ENCODE measurements at places on chromosomes 6 and 20.
A peak's percentile ranks its signal among the peaks of the same experiment; 100 is the strongest.

DNA sequence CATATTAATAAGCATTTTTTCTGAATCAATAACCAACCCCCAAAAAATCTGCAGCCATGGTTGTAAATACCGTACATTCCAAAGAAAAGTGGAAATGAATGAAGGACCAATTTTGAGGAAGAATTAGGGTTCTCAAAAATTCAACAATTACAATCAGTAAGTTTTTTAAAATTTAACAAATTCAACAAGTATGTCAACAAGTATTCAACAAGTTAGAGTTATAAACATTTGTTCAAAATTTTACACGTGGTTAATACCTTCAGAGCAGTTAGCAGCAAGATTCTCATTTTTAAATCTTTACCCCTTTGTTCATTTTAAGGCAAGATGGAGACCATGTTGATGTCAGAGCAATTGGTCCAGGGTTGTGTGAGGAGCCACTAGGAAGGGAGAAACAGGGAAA lies 27.6 kb upstream of the ANKEF1 start:
- no peak for DNase-seq

GRCh38 chr6:157956171-157956730 lies 25.4 kb upstream of the SYNJ2 start:
- DNase-seq: no peak

DNA sequence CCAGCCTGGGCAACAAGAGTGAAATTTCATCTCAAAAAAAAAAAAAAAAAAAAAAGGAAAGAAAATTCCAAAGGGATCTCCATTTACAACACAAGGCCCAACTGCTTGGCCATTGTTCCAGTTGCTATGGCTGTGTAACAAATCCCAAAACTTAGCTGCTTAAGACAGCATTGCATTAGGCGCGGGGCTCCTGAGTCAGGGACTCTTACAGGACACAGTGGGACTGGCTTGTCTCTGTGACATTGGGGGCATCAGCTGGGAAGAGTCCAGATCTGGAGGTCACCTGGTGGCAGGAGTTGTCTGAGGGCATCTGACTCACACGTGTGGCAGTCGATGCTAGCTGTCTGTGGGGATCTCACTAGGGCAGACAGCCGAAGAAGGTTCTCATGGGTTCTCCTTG lies 35.6 kb downstream of the TTLL9 start:
- no peak for DNase-seq

DNA sequence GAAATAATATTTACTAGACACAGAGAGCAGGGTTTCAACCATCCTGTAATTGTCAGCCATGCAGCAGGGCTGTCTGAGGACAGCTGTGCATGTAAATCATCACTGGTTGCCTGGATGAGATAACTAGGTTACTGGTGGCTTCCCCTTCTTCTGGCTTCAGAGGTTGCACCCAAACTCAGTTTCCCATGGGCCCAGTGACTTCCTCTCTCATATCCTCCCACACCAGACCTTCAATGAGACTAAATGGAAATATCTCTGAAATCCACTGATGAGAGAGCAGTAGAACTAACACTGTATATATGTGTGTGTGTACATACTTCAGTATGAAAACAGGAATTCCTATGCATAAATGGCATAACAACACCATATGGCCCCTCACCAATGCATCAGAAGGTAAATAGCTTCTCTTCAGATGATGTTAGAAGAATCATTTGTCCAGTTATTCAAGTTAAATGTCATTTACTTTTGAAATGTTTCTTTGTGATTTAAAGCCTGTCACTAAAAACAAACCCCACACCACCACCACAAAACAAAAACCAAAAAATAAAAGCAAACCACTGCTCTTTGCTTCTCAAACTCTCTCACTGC lies 51.0 kb upstream of the IL20RA start:
- peak; percentile 22 for DNase-seq

DNA sequence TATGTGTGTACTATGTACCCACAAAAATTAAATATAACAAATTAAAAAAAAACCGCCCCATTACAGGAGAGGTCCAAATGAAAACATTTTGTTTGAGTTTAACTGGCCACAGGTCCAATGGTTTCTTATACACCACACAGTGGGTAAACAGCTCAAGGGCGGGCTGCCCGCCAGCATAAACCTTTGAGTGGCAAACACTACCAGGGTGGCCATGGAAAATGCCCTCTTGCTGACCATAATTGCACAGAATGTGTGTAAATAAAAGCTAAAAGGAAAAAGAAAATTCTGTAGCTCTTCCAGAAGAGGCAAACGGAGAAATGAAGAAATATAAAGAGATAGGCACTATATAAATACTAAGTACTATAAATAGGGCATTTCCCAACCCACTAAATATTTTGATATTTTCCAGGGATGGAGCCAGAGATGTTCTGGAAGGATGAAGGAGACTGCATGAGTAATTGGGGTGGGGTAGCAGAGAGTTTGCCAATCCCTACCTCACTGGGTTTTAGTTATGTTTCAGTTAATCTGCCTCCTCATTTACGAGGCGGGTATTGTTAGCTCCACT lies 1.1 kb upstream of the CDC5L start:
- no peak for DNase-seq

DNA sequence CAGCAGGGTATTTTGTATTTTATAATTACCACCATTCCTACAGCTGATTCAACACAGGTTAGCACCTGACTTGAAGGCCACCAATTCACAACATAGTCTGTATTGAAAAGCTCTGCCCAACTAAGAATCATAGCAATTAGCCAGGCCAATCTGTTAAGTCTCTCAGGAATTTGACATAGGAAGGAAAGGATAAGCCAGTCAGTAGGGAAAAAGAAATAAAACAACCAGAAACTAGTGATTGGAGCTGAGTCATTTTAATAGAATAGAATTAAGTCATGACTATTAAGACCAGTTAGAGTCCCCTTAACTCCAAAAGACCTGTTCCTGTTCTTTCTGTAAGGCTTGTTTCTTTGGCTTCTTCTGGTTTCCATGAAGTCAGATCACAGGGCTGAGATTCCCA lies 8.1 kb downstream of the RANBP9 start:
- no peak for DNase-seq

- DNase-seq: no peak
Measured at GRCh38 chr6:33144373-33144772, 47.9 kb downstream of the COL11A2 start.

DNA sequence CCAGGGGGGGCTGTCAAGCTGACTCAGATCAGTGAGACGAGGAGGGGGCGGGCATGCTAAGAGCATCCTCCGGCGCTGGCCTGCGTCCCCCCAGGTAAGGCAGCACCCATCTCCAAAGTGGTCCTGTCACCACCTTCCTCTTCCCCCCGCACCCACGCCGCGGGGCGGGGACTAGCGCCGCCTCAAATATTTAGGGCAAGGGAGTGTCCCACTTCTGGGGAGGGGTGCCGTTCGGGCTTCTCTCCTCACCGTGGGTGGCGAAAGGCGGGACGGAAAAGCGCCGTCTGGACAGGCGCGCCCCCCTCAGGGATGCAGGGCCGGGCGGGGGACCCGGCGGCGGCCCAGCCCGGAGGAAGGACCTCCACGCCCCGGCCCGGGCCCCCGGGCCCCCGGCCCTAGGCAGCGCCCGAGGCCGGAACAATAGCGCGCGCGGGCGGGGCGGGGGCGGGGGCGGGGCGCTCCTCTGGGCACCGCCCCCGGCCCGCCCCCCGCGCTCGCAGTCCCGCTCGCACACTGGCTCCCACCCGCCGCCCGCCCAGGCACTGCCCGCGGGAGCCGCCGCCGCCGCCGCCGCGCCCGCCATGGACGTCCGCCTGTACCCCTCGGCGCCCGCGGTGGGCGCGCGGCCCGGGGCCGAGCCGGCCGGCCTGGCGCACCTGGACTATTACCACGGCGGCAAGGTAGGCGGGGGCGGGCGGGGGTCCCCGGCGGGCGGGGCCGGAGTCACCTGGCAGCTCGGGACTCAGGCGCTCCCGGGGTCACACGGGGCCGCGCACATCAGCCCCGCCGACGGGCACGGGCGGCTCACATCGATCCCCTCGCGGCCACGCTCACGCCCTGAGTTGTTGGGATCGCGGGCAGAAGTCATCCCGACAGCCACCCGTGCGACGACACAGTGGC lies at the start of gene TOX2:
Gene TOX2 (plus strand): TSS at position 542 of the 900 bp plus-strand sequence. CDS start 40 bp downstream, at position 582.
- DNase-seq: peak; percentile 63

DNA sequence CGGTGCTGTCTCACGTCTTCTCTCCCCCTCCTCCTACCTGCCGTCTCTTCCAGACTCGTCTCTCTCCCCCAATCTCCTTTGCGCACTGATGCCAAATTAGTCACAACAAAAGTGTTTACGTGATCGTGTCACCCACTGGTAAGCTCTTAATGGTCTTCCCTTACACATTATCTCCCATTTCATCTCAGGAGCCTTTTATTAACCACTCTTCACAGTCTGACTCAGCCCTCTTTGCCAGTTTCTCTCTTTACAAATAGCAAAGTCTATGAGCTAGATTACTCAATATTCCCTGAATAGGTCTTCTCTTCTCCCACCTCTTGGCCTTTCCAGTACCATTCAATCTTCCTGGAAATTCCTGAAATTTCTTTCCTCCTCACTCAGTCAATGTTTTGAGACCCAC lies 247.0 kb downstream of the ESR1 start:
- no peak for DNase-seq

DNA sequence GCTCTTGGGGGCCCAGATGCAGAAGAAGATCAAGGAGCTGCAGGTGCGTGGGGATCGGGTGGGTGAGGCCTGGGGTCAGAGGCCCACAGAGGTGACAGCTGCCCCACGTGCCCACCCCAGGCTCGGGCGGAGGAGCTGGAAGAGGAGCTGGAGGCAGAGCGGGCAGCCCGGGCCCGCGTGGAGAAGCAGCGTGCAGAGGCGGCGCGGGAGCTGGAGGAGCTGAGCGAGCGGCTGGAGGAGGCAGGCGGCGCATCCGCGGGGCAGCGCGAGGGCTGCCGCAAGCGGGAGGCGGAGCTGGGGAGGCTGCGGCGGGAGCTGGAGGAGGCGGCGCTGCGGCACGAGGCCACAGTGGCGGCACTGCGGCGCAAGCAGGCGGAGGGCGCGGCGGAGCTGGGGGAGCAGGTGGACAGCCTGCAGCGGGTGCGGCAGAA lies 41.5 kb downstream of the MYH7B start:
- DNase-seq: peak; percentile 50

GRCh38 chr6:34044945-34045595 lies 100.8 kb downstream of the GRM4 start:
- DNase-seq: peak; percentile 26

DNA sequence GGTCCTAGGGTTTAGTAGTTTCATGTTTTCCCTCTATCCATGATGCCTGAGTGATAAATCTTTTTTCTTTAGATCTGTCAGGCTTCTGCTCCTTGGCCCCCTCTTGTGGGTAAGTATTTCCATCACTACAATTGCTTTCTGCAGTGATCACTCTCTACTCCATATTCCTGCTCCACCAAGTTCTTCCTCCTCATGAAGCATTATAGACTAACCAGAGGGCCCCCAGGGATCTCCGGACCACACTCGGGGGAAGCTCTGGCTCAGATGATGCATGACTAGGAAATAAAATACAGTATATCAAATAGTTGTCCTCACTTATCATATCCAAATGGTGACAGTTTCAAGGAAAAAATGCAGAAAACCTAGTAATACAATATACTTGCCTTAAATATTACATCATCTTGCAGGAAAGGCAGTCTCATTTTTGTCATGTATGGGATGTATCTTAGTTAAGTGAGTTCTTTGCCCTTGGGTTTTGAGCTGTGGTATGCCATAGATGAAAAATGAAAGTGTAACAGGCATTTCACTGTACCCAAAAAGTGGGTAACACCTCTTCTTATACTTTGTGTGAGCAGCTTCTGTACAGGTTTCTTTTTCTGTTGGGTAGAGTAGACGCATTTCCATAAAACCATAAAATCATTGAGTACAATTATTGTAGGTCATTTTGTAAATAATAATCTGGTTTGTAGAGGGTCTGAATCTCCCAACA lies 200.9 kb upstream of the EYA4 start:
- DNase-seq: no peak

DNA sequence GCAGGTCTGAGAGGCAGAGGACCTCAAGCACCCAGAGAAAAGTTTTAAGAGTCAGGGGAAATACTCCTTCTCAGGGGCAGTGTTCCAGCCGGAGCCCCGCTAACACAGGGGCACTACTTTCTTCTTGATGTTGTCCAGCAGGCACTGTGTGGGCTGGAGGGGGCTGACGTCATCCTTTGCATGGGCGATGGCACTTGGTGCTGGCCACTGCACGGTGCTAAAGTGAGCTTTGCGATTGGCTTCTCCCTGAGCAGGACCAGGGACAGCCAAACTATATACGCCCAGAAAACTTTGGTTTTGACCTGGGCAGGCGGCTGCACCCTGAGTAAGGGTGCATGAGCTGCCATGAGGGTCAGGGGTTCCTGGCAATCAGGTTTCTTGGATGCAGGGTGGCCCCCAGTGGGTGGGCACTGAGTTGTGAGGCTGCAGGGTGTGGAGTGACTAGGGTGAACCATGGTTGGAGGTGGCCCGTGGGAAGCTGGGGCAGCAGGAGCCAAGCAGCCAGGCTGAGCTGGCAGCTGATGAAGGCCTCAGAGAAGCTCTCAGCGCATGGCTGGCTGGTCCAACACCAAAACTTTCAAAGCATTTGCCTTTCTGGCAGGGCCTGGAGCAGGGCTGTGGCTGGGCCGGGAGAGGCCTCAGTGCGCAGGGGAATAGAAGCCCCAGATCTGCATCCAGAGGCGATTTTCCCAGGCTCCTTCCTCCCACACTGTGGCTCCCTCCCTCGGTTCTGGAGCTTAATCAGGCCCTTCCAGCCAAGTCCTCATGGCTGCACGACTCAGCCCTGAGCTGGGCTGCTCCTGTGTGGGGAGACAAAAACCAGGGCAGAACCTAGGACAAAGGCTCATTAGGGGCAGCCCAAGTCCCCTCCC lies 18.3 kb downstream of the MRPS18A start:
- DNase-seq: no peak

- DNase-seq: no peak
Measured at GRCh38 chr6:2646346-2646745, 104.4 kb downstream of the MYLK4 start.

DNA sequence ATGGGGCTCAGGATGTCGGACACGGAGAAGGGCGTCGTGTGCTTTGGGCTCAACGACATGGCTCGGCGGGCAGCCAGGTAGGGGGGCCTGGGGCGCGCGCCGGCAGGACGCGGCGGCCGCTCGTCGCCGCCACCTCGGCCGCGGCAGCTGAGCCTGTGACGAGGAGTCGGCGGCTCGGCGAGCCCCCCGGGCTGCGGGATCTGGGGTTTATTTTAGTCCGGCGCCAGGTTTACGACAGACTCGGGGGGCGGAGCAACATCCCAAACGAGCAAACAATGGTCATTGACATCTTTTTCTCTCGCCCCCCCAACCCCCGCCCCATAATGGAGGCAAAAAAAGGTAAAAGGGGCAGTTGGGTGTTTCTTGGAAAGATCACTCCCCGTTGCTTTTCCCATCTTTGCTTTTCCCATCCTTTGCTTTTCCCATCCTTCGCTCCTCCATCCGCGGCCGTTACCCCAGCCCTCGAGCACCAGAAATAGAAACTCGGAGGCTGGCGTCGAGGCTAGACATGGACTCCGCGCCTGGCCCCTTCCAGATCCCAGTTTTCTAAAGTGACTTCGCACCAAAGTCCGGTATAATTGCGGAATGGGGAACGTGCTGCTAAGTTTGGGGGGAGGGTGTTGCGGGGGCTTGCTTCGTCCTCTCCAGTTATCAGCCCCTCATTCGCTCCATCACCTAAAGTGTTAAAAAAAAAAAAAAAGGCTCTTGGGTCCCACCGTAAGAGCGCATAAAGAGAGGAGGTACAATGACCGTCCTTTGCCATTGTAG lies at the start of gene NKX2-4:
Gene NKX2-4 (minus strand): TSS at position 186 of the 768 bp plus-strand sequence. CDS start 127 bp downstream, at position 59.
- peak; percentile 8 for DNase-seq
